IPS-NIHi11 (cell line): ENCODE measurements at places on chromosomes 2 and 18.

GRCh38 chr2:172293952-172294351 lies 133.4 kb upstream of the ITGA6 start:
- no peak for DNase-seq

- no peak for DNase-seq
Observed at GRCh38 chr18:57775937-57776336, 27.2 kb downstream of the ATP8B1 start.

DNA sequence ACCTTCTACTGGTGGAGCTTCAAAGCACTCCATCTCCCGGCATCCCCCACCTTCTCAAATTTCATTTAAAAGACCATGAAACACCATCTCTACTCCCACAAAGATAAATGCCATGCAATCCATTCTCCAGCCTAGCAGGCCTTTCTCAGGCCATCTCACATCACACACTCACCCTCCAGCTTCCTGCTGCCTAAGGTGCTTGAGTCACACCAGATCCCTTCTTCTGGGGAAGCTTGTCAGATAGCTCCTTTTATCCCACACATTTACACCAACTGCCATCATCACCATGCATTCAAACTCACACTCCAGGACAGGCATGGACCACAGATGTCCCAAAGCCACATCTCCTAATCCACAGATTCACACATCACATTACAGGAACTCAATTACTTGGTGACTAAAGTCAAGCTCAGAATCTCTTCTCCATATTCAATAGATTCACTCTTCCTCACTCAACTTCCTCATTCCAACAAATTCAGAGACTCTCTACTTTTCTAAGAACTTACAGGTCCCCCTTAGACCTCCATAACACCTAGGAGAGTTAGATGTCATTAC lies 292.5 kb downstream of the TNS1 start:
- DNase-seq = no peak

- peak; percentile 83 for DNase-seq
Observed at GRCh38 chr2:84970210-84970867, 622 bp upstream of the KCMF1 start.

GRCh38 chr2:225425284-225425683 lies 25.8 kb downstream of the NYAP2 start:
- no peak for DNase-seq

DNA sequence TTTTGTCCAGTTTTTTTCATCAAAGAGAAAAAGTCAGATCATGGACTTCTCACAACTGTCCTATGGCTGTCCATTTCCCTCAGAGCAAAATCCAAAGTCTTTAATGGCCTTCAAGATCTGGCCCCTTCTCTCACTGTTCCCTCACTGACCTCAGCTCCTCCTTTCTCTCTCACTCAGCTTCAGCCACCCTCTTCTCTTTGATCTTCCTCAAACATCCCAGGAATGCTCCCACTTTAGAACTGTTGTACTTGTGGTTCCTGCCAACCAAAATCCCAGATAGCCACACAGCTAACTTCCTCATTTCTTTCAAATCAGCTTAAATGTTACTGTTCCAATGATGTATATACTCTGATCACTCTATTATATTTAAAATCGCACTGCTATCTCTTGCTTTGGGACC lies 82.9 kb downstream of the NUP35 start:
- DNase-seq = no peak

GRCh38 chr2:42045352-42045751 lies 2.5 kb upstream of the PKDCC start:
- DNase-seq = no peak
